ENCODE measurements at places on chromosomes 3 and 15. TPM values are rescaled to one million over a fixed set of nuclear protein-coding genes. Genes with fewer than 3 reads are reported as not detected.

STAC gene
- total RNA-seq = 0.76 TPM

PPARG gene
- total RNA-seq = 11.3 TPM

ARHGAP31 gene
- total RNA-seq = 9.3 TPM

C3orf18 gene
- total RNA-seq = 0.31 TPM

RGMA gene
- 18.8 TPM for total RNA-seq

All from esophagus squamous epithelium (tissue), 5 donors.